ENCODE measurements at places on chromosomes 11 and 22. TPM values are rescaled to one million over a fixed set of nuclear protein-coding genes. Genes with fewer than 3 reads are reported as not detected.

DNA sequence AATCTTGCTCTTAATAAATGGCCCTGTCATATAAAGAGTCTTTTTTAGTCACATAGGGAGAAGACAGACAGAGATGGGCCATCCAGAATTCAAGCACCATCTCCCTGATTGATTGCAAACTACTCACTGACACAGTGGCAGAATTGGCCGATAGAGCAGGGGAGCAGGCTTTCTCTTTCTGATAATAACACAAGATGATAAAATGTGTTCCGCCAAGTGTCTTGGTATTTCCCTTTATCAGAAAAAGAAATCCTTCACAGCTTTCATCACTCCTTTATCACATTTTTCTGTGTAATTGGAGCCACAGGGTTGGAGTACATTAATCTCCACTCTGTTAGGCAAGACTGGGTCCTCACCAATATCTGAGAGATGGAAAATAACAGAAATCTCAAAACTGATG is 406.0 kb downstream of the TMEM135 start:
- DNase-seq = no peak

SOX6 gene
- not detected for total RNA-seq

DNA sequence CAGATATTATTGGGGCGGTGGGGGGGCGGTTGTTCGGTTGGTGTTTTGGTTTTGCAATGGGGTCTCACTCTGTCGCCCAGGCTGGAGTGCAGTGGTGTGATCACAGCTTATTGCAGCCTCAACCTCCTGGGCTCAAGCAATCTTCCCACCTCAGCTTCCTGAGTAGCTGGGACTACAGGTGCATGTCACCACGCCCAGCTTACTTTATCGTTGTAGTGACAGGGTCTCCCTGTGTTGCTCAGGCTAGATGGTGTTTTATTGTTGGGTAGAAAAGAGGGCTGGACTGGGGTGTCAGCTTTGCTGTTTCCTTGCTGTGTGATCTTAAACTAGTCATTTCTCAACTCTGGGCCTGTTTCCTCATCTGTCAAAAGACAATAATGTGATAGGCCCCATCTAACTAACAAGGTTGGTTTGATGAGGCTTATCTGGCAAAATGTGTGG is 17.5 kb upstream of the MYH9 start:
- DNase-seq = no peak

GRCh38 chr11:75205564-75206020 is 35.0 kb upstream of the TPBGL start:
- no peak for DNase-seq

DNA sequence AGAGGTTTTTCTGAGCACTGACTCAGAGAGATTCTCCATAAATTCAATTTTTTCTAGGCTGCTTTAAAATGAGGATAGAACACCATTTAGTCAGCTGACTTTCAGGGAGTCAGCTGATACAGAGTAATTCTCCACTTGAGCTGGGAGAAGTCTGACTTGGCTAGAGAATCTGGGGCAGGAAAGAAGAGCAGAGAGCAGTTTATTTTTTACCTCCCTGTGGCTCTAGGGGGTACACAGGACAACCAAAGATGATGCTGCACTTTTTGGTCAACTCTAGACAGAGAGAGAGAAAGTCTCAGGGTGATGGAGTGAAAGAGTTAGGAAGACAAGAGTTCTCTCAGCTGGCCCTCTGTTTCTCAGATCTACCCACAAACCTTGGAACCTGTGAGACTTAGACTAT is 67.3 kb upstream of the EED start:
- DNase-seq = no peak

All from activated T-cell treated with anti-CD3 and anti-CD28 coated beads, Interleukin-2, amount 50 U/mL, for 4 hours (primary cell).